ENCODE measurements at places on chromosomes 11 and 22. TPM values are rescaled to one million over a fixed set of nuclear protein-coding genes. Genes with fewer than 3 reads are reported as not detected.

DNA sequence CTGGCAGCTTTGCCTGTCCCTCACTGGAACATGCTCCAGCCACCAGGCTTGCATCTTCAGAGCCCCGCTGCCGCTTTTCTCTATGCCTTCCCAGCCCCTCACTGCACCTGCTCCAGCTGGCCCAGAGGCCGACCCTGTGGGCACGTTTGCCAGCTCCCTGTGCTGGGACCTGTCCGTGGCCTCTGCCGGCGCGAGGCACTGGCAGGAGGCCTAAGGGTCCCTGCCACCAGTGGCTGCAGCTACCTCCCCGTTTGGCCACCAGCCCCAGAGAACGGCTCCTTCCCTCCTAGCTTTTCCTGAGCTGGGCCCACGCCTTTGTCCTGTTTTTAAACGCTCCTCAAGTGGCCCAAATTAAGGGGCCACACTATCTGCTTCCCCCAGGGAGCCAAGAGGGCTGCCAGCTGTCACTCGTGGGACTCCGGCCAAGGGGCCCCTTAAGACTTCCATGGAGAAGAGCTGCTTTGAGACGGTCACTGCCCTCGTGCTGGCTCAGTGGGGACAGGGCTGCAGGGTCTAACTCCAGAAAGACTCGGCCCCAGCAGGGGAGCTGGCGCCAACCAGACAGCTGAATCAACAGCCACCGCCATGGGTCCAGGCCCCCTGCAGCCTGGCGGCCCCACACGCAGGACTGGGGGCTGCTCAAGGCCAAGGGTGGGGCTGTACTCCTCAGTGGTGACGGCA lies 24.6 kb upstream of the WNT7B start:
- DNase-seq = no peak
- no peaks in the 10 kb centered on the region for H3K36me3 ChIP-seq
- no peak overlapping the region for H3K27ac ChIP-seq
- H3K4me1 ChIP-seq = peaks cover 10% of the 10 kb centered on the region
- no peaks in the 10 kb centered on the region for H3K27me3 ChIP-seq

DNA sequence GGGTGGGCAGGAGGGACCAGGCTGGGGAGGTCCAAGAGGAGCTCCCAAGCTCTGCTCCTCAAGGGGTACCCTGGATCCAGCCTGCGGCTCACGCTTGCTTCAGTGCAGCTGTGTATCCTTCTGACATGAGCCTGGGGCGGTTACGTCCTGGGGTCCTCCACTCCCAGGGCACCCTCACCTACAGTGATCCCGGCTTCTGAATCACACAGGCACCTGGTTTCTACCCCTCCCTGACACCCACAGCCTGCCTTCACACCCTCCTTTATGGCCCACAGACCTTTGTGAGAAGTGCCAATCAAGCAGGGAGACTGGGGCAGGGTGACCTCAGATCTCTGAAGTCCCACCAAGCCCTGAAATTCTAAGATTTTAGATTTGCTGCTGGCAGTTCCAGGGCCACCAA lies 1.5 kb downstream of the MPST start:
- peaks cover 14% of the 10 kb centered on the region for H3K36me3 ChIP-seq
- H3K27ac ChIP-seq = no peak overlapping the region
- H3K4me3 ChIP-seq = peak overlapping the region; percentile 17
- peaks cover 26% of the 10 kb centered on the region for H3K4me1 ChIP-seq
- no peaks in the 10 kb centered on the region for H3K27me3 ChIP-seq

- H3K27me3 ChIP-seq = no peaks in the 10 kb centered on the region
- H3K4me3 ChIP-seq = no peak overlapping the region
- no peaks in the 10 kb centered on the region for H3K4me1 ChIP-seq
Observed at GRCh38 chr11:25562417-25562816, 769.5 kb upstream of the ANO3 start.

Gene OR51B2
- total RNA-seq = 0.41 TPM

DNA sequence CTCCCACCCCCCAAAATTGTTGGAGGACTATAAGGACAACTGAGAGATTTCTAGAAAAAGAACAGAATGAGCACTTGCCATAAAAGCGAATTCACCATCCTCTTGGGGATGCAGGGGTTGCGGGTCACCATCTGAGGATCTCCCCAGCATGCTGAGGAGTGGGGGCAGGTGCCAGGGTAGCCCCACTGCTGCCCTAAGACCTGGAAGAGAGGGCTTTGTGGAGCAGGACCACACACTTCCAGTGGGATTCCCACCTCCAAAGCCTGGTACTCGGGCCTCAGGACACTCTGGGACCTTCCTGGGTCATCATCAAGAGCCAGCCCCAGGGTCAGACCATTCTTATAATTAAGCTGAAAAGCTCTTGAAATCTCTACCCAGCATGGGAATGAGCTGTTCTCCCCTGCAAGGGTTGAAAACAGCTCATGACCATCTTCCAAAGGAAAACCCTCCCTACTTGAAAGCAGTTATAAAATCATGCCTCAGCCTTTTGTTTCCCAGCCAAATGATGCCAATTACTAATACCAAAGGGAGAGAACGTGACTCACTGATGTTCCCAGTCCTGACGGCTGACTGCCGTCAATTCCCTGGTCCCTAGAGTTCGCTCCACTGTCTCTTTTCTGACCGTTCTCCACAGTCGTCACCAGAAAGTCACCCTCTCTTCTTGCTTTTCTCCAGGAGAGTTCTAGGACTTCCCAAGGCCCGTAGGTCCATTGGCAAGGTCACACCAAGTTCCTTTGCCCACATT lies 76.8 kb upstream of the CREB3L1 start:
- no peak overlapping the region for H3K27ac ChIP-seq
- no peaks in the 10 kb centered on the region for H3K36me3 ChIP-seq
- H3K4me1 ChIP-seq = no peaks in the 10 kb centered on the region
- H3K4me3 ChIP-seq = no peak overlapping the region

- DNase-seq = no peak
- H3K27ac ChIP-seq = no peak overlapping the region
- H3K4me1 ChIP-seq = peaks cover 18% of the 10 kb centered on the region
- H3K4me3 ChIP-seq = no peak overlapping the region
Observed at GRCh38 chr11:47950396-47950795, 30.0 kb upstream of the PTPRJ start.

DNA sequence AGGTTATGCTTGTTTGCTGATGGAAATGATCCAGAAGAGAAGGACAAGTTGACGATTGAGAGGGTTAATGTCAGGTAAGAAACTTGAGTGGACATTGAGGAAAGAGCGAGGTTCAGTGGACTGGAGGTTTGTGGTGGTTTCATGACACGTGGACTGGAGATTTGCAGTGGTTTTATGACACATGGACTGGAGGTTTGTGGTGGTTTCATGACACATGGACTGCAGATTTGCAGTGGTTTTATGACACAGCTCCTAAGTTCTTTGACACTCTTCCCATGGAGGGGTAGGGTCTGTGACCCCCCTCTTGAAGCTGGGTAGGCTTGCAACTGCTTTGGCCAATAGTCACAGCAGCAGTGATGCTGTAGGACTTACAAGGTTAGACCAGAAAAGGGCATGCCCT lies 5.4 kb upstream of the MAPK8IP2 start:
- H3K4me1 ChIP-seq = peaks cover 4% of the 10 kb centered on the region
- no peak overlapping the region for H3K27ac ChIP-seq
- H3K36me3 ChIP-seq = peaks cover 10% of the 10 kb centered on the region
- no peak for DNase-seq
- peaks cover 16% of the 10 kb centered on the region for H3K27me3 ChIP-seq
- no peak overlapping the region for H3K4me3 ChIP-seq

GRCh38 chr11:1439341-1439740 lies 47.2 kb downstream of the MOB2 start:
- H3K36me3 ChIP-seq = no peaks in the 10 kb centered on the region
- H3K4me1 ChIP-seq = peaks cover 8% of the 10 kb centered on the region
- peaks cover 3% of the 10 kb centered on the region for H3K27me3 ChIP-seq
- H3K4me3 ChIP-seq = no peak overlapping the region
- H3K27ac ChIP-seq = no peak overlapping the region
- no peak for DNase-seq

DNA sequence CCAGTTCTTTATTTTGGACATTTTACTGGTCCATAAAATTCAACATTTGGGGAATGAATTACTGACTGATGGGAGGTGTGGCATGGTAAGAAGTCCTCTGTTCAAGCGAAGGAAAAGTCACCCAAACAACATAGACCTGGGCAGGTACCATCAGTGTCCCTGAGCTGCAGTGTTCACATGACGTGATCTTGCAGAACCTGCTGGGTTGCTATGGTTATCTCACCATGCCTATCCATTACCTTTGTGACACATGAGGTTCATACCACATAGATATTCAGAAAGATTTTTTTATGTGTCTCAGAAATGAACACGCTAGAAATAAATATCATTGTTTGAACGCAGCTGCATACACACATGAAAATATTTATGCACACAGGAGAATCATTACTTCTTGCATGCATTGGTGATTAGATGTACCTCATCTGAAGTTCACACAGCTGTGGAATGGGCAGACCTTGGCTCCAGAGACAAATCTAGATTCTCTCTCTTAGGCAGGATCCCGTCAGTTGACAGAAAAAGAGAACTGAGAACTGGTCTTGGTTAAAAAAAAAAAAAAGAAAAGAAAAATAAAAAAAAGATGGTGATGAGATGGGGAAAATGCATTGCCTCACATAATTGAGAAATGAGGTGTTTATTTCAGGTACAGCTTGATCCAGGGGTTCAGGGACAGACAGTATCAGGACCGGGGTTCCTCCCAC lies 21.4 kb upstream of the RCN1 start:
- H3K4me1 ChIP-seq = peaks cover 61% of the 10 kb centered on the region
- no peak overlapping the region for H3K4me3 ChIP-seq
- DNase-seq = no peak
- H3K27me3 ChIP-seq = peaks cover 15% of the 10 kb centered on the region
- H3K27ac ChIP-seq = peak overlapping the region; percentile 21

- DNase-seq = no peak
- H3K36me3 ChIP-seq = no peaks in the 10 kb centered on the region
- H3K27ac ChIP-seq = no peak overlapping the region
Observed at GRCh38 chr11:104895634-104896033, 2.6 kb downstream of the CASP12 start.
